ENCODE measurements at places on chromosomes 3 and 15. TPM values are rescaled to one million over a fixed set of nuclear protein-coding genes. Genes with fewer than 3 reads are reported as not detected.

The ARHGAP11A gene
- 0.51 TPM for polyA plus RNA-seq

The GP9 gene
- not detected for polyA plus RNA-seq

The PPP1R14D gene
- 0.19 TPM for polyA plus RNA-seq

The SCN5A gene
- polyA plus RNA-seq = 0.01 TPM

The ITPKA gene
- polyA plus RNA-seq = not detected

The PLSCR5 gene
- not detected for polyA plus RNA-seq

The TM4SF18 gene
- polyA plus RNA-seq = not detected

The CCR9 gene
- 1.1 TPM for polyA plus RNA-seq

The DGKG gene
- polyA plus RNA-seq = 1.1 TPM

The SLC28A1 gene
- not detected for polyA plus RNA-seq

The FAM240A gene
- not detected for polyA plus RNA-seq

The ZNF385D gene
- not detected for polyA plus RNA-seq

The RTP1 gene
- polyA plus RNA-seq = not detected

The FBXL2 gene
- polyA plus RNA-seq = not detected

The DNAH12 gene
- polyA plus RNA-seq = 0.09 TPM

The ATP13A5 gene
- polyA plus RNA-seq = not detected

GRCh38 chr3:112303764-112304325, 9.8 kb upstream of the SLC9C1 start:
- DNase-seq = peak; percentile 77

GRCh38 chr15:22806664-22807063, 20.2 kb downstream of the NIPA1 start:
- no peak for DNase-seq

- DNase-seq = no peak
Observed at GRCh38 chr3:72143322-72143721, 358.4 kb upstream of the PROK2 start.

- DNase-seq = no peak
Observed at GRCh38 chr3:141280690-141281089, 49.1 kb downstream of the PXYLP1 start.

DNA sequence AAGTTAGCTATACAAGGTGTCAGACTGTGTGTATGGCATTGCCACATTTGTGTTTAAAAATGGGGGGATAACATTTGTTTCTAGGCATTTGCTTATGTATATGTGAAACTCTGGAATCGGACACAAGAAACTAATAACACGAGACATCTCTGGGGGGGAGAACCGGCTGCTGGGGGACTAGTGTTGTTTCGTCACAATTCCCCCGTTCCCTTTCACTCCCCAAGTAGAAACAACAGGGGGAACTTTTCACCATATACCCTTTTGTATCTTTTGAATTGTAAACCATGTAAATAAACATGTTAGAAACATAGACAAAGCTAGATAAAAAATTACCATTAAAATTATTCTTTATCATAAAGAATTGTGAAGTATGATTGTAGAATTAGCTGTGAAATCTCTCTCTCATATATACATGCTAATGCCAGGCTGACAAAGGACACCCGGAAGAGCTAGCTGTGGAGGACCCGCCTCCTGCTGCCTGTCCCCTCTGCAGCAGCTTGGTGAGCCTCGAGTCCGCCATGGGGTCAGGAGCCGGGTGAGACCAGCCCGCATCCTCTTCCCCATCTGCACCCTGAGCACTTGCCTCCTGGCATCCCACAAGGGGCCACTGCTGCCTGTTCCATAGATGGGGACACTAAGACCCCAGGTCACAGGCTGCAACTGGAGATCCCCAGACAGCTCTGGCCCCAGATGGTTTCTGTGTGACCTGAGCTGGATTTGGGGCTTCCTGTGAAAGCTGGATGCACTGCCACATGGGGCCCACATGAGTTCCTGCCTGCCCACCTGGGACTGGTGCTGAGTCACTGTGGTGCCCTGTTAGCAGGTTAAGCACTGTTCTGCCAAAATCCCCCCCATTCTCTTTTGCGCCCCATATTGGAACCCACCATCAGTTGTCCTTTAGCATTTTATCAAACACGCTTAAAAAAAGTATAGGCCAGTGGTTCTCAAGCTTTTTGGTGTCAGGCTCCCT, 91.6 kb downstream of the IQSEC1 start:
- DNase-seq = no peak

DNA sequence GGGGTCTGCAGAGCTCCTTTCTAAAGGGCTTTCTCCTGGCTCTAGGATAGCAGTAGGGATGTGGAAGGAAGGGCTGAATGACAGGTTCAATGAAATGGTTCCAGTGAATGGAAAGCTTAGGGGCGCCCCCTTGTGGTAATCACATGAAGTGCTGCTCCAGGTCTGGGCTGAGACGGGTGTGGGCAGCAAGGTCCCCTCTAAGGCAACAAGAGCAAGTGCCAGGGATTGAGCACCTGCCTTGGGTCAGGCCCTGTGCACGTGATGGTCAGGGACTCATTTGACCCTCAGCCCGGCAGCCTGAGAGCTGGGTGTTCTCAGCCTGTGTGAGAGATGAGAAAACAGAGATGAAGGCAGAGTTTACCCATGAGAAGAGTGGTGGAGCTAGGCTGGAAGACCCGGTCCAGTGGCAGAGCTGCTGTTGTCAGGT, 12.1 kb upstream of the CX3CR1 start:
- DNase-seq = peak; percentile 78

DNA sequence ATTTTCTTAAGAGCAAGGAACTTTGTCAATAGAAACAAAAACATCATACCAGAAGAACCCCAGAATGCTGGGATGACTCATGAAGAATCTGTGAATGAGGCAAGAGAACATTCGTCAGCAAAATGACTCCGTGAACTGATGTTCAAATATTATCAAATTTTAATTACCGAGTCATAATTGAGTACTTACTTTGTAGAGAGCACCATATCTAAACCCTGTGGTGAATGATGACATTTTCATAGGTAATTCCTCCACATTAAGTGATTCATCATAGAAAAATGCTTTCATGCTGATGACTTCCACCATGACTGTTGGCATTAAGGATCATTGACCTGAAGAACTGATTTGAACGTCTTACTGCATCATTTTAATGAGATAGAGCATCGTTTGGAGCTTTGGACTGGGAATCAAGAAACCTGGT, 56.3 kb downstream of the PPARG start:
- no peak for DNase-seq

GRCh38 chr3:195102609-195103467, 168.1 kb downstream of the XXYLT1 start:
- DNase-seq = no peak

- DNase-seq = no peak
Observed at GRCh38 chr3:134904776-134905646, 110.0 kb downstream of the EPHB1 start.

DNA sequence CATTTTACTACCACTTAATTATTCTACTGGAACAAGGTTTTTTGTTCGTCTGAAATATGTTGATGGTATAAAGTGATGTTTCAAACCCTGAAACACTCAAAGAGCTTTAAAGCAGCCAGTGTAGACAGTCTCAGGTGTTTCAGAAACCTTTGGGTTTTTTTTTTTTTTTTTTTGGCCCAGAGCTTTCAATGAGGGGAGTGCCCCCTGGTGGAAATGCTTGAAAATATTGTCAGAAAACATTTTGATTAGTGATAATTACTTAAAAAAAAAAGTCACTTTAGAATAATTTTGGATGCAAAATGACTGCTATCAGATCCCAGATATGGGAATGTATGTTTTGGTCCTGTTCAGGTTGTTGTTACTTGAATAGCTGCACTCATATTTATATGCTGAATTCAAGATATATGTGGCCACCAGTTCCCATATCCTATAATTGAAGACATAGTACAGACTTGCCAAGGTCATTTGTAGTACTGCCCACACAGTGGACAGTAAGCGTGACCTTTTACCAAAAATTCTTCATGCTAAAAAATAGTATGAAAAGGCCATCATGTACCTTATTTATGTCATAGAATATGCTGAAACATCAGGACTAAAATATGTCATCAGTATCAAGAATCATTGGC, 35.9 kb downstream of the SATB1 start:
- DNase-seq = peak; percentile 62

DNA sequence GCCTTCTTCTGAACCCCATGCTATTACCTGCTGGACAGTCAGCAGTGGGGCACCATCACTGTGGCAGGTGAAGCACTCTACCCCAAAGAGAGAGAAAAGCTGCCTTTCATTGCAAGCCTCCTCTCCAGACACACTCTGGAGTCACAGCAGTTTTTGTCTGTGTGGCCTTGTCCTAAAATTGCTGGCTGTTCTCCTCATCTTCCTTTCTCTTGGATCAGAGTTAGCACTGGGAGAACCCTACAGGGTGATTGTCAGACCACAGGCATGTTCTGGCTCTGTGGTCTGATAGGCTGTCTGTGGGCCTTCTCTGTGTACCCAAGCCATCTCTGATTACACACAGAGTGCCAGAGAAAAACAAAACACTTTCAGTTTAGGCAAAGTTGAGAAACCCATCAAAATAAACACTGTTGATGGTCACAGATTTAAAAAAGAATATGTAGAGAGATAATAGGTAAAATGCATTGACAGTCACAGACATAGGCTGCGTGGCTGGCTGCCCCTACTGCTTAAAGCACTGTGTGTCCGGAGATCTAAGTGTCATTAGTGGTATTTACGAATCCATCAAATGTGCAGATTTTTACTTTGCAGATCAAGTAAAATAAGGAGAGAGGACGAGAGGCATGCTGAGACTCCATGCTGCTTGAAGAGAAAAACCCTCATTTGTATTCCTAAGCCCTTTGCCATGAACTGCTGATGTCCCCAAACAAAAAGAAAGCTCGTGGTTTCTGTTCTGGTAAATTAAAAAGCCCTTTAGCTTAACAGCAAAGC, 689.9 kb downstream of the TUSC7 start:
- no peak for DNase-seq

GRCh38 chr15:25067725-25068309, 113.0 kb downstream of the SNRPN start:
- DNase-seq = no peak

DNA sequence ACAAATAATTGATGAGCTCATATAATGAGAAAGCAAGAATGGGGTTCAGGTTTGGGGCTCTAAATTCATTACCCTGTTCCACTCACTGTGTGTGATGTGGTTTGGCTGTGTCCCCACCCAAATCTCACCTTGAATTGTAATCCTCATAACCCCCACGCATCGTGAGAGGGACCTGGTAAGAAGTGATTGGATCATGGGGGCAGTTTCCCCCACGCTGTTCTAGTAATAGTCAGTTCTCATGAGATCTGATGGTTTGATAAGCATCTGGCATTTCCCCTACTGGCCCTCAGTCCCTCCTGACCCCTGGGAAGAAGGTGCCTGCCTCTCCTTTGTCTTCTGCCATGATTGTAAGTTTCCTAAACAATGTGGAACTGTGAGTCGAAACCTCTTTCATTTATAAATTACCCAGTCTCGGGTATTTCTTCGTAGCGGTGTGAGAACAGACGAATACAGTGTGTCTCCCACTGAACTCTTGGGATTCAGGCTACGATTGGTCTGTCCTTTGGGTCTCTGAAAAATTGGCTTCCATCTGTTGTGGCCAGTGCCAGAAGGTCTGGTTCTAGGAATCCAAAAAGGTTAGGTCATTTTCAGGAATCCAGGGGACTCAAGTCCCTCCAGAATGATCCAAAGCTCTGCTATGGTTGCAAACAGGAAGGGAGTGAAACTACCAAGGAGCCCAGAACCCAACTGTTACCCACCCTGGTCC, 87.7 kb downstream of the XXYLT1 start:
- DNase-seq = no peak

DNA sequence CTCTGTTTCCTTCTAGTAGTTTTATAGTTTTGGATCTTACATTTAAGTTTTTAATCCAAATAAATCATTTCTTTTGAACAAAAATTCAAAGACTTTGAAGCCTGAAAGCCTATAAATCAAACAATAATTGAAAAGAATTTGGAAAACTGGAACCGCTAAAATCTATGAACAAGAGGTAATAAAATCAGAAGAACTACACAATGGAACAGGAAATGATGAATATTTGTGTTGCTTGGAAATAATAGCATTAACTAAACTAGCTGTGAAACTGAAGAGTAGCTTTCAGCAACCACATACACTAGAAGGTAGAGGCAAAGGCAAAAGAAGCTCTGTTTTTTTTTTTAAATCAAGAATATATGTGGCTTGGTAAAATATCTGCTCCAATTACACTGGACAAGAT, 147.9 kb upstream of the ABI3BP start:
- no peak for DNase-seq

DNA sequence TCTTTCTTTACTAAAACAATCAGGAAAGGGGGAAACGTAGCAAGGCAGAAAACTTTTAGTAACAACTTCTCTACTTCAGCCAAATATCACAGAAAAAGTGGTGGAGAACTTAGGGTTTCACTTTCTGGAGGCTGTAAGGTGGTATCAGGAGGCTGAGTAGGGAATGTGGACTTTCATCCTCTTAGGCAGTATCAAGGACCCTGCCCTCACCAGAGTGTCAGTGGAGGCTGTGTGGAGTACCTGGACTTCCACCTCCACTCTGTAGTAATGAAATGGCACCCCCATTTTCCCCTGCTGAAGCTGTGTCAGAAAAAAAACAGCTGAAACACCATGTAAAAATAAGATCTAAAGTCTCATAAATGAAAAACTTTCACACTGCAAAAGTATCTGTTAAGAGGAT, 11.2 kb upstream of the HHLA2 start:
- no peak for DNase-seq

DNA sequence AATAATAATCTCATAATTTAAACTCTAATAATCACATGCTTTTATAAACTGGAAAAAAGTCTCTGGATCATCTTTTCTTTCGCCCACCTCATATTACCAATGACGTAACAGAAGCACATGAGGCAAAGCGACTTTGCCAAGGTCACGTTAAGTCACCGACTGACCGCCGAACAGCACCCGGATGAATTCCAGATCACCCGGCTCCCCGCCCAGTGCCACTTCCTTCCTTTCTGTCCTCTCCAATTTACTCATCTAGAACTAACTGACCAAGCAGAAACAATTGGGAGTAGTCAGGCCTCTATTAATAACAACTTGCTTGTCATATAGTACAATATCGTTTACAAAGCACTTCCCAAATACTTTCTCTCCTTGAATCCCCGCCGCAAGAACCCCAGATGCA, 21.1 kb downstream of the FGF12 start:
- DNase-seq = no peak

- DNase-seq = no peak
Observed at GRCh38 chr15:23372284-23372683, 17.7 kb downstream of the GOLGA8S start.

GRCh38 chr15:33985287-33985686, 17.0 kb downstream of the CHRM5 start:
- DNase-seq = no peak

- no peak for DNase-seq
Observed at GRCh38 chr3:51675201-51675611, 4.2 kb downstream of the TEX264 start.

GRCh38 chr3:195095704-195096036, 175.3 kb downstream of the XXYLT1 start:
- no peak for DNase-seq

- DNase-seq = peak; percentile 28
Observed at GRCh38 chr15:25852661-25853524, 10.2 kb downstream of the ATP10A start.

All from B cell (primary cell).